ENCODE measurements at places on chromosomes 1 and 21.
A peak's percentile ranks its signal among the peaks of the same experiment; 100 is the strongest.

DNA sequence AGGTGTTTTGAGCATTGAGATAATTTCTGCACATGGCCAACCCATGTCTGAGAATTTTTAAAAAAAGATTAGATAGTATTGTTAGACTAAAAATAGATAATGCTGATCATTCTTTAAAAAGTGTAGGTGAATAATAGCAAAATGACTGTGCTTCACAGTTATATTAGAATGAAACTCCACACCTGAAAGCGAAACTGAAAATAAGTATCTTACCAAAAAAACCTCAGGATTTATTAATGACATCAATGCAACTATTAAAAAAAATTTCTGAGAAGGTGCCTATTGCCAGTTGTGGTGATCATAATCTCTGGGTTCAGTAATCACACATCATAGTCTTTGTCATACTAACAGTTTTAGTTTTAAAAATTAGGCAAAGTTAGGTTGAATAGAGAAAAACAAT is 36.5 kb downstream of the PLA2G4A start:
- no peak for DNase-seq

GRCh38 chr1:31814631-31815306 is 1.1 kb downstream of the SPOCD1 start:
- DNase-seq: no peak

- DNase-seq: no peak
Measured at GRCh38 chr1:112744009-112744578, 29.0 kb upstream of the PPM1J start.

DNA sequence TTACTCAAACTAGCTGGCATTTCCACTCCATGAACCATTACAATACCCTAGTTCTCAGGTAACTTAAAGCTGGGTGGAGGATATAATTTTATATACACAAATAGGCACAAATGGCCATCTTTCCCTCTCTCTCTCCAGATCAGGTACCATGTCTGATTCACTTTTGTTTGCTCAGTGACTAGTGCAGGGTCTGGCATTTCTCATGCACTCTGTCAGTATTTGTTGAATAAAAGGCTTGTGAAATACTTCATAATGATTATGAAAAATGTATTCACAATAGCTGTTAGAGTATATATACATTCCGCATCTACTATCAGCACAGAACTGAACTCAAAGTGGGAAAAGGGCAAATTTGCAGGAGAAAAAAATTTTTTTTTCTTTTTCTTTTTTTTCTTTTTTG is 510.2 kb upstream of the USP24 start:
- DNase-seq: no peak

- DNase-seq: peak; percentile 34
Measured at GRCh38 chr1:112674986-112675727, 698 bp downstream of the MOV10 start.

- DNase-seq: no peak
Measured at GRCh38 chr1:224774378-224774777, 155.1 kb upstream of the DNAH14 start.

- DNase-seq: no peak
Measured at GRCh38 chr1:50109647-50110075, 941 bp downstream of the ELAVL4 start.

GRCh38 chr1:218361298-218362065 is 16.3 kb downstream of the TGFB2 start:
- no peak for DNase-seq

- no peak for DNase-seq
Measured at GRCh38 chr1:210250665-210250997, 18.0 kb downstream of the SERTAD4 start.
